SJSA1 (cell line): ENCODE measurements at places on chromosomes 1 and 21. TPM values are rescaled to one million over a fixed set of nuclear protein-coding genes. Genes with fewer than 3 reads are reported as not detected.
A peak's percentile ranks its signal among the peaks of the same experiment; 100 is the strongest.

The CD48 gene
- not detected in 2 replicates for total RNA-seq

The RSPO1 gene
- not detected in 2 replicates for total RNA-seq

The MANEAL gene
- 0.95 TPM in 1 of 2 replicates, not detected in the other for total RNA-seq

DNA sequence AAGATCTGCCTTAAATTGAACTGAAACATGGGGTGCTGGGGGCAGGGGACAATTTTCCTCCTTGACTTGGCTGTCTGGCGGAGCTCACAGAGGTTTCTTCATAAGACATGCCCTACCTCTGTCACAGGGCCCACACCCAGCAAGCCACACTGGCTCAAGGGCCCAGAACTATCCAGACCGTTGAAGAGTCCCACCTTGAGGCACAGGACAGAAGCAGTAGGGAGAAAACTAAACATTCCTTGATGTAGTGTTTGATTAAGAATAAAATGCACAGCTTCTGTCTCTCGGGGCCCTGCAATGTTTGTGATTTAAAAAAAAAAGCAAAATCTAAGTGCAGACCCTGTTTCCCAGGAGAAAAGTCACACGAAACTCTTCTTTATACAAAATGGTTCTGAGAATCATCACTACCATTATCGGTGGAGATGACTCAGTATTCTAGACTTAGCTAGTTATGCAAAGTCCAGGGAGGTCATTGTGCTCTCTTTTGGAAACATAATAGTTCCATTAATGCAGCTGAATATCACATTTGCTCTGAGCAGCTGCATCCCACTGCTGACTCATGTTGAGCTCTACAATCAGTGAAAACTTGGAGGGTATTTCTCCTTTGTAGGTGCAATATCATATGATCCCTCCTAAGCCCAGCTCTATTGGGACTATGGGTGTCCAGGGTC lies 53.6 kb upstream of the DIRAS3 start:
- no peaks in the 10 kb centered on the region for H3K36me3 ChIP-seq
- H3K4me1 ChIP-seq, result peaks cover 9% of the 10 kb centered on the region
- no peak for DNase-seq
- H3K27ac ChIP-seq, result no peak overlapping the region
- no peaks in the 10 kb centered on the region for H3K27me3 ChIP-seq
- no peak overlapping the region for H3K4me3 ChIP-seq

The PDPN gene
- 36.0 and 43.8 TPM in 2 replicates for total RNA-seq

DNA sequence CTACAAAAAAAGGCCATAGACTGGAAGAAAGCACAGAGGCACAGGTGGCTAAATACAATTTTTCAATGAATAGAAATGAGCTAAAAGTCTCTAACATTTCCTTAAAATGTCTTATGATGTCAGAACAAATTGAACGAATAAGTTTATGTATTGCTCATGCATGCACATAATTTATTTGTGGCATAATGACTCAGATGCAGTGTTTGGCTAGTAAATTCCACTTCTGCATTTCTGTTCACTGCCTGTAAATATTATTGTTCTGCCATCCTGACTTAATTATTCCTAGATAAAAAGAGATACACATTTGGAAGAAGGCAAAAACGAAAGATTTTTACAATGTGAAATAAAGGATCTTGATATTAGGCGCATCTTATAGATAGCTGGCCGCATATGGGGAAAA lies 26.6 kb upstream of the EXO1 start:
- H3K4me3 ChIP-seq, result no peak overlapping the region
- DNase-seq, result peak; percentile 50
- no peaks in the 10 kb centered on the region for H3K27me3 ChIP-seq
- H3K4me1 ChIP-seq, result peaks cover 22% of the 10 kb centered on the region
- H3K27ac ChIP-seq, result no peak overlapping the region
- H3K36me3 ChIP-seq, result no peaks in the 10 kb centered on the region

The OBSCN gene
- 0.06 and 0.87 TPM in 2 replicates for total RNA-seq

- DNase-seq, result peak; percentile 52
- peaks cover 73% of the 10 kb centered on the region for H3K4me1 ChIP-seq
- peak overlapping the region; percentile 99 for H3K4me3 ChIP-seq
- peak overlapping the region; percentile 95 for H3K27ac ChIP-seq
- H3K36me3 ChIP-seq, result peaks cover 88% of the 10 kb centered on the region
Observed at GRCh38 chr1:15410884-15411245, 1.2 kb downstream of the EFHD2 start.

The ZNF697 gene
- total RNA-seq, result 1.7 and 5.0 TPM in 2 replicates

GRCh38 chr21:32335601-32336575 lies 37.2 kb downstream of the MRAP start:
- H3K27me3 ChIP-seq, result no peaks in the 10 kb centered on the region
- no peak for DNase-seq
- peaks cover 84% of the 10 kb centered on the region for H3K36me3 ChIP-seq
- 0 out of 2 replicates have a peak, but pooled peaks cover 5% of the 10 kb centered on the region for H3K4me1 ChIP-seq

- H3K4me3 ChIP-seq, result no peak overlapping the region
- H3K36me3 ChIP-seq, result no peaks in the 10 kb centered on the region
- DNase-seq, result no peak
- H3K27ac ChIP-seq, result no peak overlapping the region
Observed at GRCh38 chr1:116983678-116984077, 17.9 kb upstream of the CD101 start.

- no peaks in the 10 kb centered on the region; the same call in 1 of the 2 replicates for H3K4me1 ChIP-seq
- no peak for DNase-seq
- peaks cover 27% of the 10 kb centered on the region; the same call in 1 of the 2 replicates for H3K27me3 ChIP-seq
- H3K4me3 ChIP-seq, result no peak overlapping the region
- no peaks in the 10 kb centered on the region for H3K36me3 ChIP-seq
Observed at GRCh38 chr1:156876281-156876680, 15.6 kb downstream of the NTRK1 start.

The FCER1G gene
- 1.1 TPM in 1 of 2 replicates, not detected in the other for total RNA-seq

- no peaks in the 10 kb centered on the region for H3K27me3 ChIP-seq
- no peak for DNase-seq
- H3K36me3 ChIP-seq, result no peaks in the 10 kb centered on the region
Observed at GRCh38 chr1:95517506-95517905, 283.5 kb downstream of the RWDD3 start.

GRCh38 chr1:227949341-227949921 lies 1.7 kb upstream of the WNT9A start:
- no peak overlapping the region for H3K4me3 ChIP-seq
- DNase-seq, result no peak
- H3K4me1 ChIP-seq, result peaks cover 69% of the 10 kb centered on the region
- H3K36me3 ChIP-seq, result peaks cover 3% of the 10 kb centered on the region; the same call in 1 of the 2 replicates
- no peaks in the 10 kb centered on the region for H3K27me3 ChIP-seq

The NAXE gene
- 67.9 and 70.6 TPM in 2 replicates for total RNA-seq

The FCER1A gene
- not detected in 2 replicates for total RNA-seq

GRCh38 chr1:57826535-57826934 lies 402.7 kb upstream of the DAB1 start:
- DNase-seq, result no peak
- H3K4me3 ChIP-seq, result no peak overlapping the region
- H3K27ac ChIP-seq, result no peak overlapping the region
- no peaks in the 10 kb centered on the region for H3K27me3 ChIP-seq
- no peaks in the 10 kb centered on the region for H3K36me3 ChIP-seq

DNA sequence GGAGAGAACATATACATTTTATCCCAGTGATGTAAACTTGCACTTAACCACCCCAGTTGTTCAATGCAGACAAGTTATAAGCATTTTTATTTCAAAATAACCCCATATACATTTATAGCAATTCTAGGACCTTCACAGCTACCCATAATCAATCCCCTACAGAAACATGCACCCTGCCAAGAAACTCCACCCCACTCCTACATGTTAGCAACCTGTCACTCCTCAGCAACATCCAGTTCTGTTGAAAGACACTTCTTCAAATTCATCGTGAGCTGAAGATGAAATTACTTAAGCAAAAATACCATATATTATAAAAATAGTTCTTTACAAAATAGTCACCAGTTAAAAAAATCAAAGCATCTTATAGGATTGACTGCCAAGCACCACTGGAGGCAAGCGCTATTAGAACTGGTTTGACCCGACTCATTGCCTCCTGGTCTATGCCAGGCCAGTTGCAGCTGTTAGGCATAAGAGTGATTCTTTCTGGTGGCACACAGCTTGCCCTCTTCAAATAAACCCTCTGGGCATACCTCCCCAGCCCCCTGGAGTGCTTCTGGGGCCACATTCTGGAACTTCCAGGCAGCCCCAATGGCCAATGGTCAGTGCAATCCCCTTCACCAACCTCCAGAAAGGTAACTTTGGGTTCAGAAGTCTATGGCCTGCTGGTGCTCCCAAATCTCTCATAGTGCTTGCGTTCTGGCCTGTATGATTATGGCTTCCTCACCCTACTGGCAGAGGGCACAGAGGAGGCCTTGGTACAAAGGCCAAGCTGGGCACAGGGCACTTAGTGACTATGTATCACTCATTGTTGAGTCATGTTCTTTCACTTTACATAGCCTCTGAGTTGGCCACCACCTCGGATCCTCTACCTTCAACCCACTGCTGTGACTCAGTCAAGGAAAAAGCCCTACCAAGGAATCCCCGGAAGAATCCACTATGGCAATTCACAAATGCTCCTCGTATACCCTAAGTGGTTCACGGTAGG lies 72.2 kb upstream of the RALGPS2 start:
- no peaks in the 10 kb centered on the region for H3K27me3 ChIP-seq
- no peak for DNase-seq
- H3K27ac ChIP-seq, result no peak overlapping the region

The CLDN17 gene
- not detected in 2 replicates for total RNA-seq

DNA sequence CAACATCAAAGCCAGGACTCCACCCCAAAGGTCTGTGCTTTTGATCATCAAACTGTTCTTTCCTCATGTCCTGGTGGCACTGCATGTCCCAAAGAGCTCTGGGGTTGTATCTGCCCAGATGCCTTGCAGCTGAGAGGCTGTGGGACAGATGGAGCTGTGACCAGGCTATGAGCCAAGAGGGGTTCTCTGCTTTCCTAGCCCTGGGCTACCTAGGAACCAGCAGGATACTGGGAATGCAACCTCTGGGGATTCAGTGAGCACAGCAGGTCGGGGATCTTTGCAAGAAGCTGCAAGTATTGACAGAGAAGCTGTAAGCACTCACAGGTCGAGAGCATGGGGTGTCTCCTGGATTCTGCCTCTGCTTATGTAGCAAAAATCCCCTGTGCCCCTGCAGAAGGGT lies 186.6 kb downstream of the GRIK3 start:
- no peak overlapping the region for H3K27ac ChIP-seq
- H3K36me3 ChIP-seq, result no peaks in the 10 kb centered on the region
- H3K4me1 ChIP-seq, result no peaks in the 10 kb centered on the region
